Muscle of leg (tissue), 16 donors: ENCODE measurements at places on chromosomes 6 and 20. TPM values are rescaled to one million over a fixed set of nuclear protein-coding genes. Genes with fewer than 3 reads are reported as not detected.

DNA sequence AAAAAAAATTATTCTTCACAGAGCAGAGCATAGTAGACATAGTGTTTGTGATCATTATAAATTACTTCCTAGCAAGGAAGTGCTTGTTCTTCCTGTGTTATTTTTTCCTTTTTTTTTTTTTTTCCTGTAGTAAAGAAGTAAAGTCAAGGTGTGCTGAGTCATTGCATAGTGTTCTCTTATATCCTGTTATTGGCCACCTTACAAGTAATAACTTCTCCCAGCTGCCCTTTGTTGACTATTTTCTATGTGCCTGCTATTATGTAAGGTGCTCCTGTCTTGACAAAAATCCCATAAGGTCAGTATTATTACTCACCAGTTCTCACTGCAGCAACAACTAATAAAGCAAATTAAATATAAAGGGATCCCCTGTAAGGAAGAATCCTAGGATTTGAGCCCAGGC is 195.3 kb downstream of the GJA1 start:
- DNase-seq, result no peak

DNA sequence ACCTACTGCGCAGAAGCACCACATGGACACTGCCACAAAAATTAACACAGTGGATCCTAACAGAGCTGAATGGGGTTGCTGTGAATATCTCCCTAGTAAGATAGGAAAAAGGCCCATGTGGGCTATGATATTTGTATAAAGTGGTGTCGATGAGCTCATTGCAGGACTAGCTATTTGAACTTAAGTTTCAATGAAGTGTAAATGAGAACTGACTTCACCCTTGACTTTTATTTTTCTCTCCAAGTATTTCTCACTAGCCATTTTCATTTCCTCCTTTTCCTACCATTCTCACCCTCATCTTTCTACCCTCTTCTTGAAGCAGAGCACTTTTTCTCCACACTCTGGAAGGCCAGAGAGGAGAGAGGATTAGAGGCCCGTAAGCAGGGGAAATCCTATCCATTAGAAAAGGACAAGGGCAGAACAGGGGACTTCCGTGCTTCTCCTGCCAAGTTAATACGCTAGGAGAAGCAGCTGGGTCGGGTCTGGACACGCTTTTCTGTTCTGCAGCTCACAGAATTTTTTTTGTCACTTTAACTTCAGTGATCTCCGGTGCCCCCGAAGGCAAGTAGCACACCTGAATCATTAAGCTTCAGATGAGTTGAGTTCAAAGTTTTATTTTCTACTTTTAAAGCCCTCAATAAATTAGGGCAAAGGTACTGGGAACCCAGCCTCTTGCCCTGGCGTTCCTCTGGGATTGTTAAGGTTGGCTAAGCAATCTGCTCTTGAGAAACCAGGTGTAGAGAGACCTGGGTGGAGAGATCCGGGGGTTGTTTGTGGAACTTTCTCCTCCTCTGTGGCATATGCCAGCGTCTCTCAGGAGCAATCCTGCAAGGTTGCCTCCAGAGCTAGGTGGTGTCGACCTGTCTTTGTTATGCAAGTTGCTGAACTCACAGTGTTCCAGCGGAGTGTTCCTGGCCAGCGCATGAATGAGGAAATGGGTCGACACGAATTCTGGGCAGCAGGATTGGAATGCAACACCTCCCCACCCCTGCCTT is 56.2 kb upstream of the ARID1B start:
- peak; percentile 79 for DNase-seq

WFDC5 gene
- not detected for total RNA-seq

DNA sequence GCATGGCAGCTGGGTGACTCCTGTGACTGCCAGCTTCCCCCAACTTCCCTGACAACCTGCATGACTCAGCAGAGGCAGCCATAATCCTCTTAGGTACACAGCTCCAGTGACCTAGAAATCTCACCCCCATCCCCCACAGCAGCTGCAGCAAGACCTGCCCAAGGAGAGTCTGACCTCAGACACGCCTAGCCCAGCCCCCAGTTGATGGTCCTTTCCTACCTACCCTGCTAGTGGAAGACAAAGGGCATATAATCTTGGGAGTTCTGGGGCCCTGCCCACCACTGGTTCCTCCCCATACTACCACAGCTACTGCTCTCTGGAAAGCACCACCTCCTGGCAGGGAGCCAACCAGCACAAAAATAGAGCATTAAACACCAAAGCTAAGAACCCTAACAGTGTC is 90.2 kb downstream of the F13A1 start:
- no peak for DNase-seq

DNA sequence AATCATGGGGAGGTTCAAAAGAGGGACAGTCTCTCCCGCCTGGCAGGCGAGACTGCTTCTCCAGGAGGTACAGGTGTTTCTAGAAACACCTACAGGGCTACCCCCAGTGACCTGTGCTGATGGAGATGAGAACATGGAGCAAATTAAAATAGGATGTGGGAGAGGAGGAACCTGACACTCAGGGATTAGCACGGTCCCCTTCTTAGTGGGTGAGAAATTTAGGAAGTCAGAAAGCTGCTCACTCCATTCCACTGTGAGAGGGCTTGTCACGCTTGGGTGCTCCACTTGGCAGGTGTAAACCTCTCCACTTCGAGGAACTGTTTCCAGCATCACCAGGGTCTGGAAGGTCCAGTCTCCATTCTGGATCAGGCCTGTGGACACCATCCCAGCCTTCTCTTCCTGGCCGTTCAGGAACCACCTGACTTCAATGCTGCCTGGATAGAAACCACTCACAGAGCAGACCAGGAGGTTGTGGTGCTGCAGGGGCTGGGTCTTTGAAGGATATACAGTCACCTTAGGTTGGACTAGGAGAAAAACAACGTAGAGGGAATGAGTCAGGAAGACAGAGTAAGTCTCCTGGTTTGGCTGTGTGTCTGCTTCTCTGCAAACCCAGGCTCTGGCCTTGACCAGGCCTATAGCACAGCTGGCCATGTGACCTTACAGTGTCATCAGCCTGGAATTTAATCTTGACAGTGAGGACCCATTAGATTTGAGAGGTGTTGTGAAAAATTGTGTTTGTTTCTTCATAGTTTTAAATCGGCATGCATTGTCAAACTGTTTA is 8.1 kb downstream of the HLA-DRB1 start:
- no peak for DNase-seq

DNA sequence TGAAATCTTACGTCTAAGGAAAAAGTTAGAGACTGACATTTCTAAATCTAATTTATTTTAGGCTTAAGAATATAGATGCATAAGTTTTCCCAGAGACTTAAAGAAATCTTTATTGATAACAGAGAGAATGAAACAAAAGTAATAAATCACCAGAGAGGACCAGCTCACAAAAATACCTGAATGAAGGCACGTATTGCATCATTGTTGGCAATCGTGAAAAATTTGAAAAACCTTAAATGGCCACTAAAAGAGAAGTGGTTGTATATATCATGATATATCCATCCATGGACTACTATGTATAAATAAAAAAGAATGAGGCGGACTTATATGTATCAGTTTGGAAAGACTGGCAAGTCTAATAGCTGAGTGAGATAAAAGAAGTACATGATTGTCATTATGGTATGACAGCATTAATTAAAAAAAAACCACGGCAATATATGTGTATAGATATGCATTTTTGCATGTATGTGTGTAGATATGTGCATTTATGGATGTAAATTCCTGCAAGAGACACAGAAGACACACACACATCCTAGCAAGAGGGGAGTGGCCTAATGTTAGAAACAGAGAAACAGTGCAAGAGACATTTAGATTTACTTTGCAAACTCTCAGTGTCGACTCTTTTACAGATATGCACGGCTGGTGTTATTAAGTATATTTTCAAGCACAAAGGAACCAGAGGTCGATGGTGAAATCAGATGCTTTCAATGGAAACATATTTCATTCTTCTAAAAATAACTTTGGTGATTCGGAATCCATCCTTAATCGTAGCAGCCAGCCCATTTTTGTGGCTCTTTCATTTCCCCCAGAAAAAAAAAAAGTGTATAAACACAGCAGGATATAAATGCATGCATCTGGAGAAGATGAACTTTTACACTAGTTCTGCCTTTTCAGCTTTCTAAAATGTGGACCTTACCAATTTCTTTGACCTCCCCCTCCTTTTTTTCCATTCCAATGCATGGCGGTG is 156.1 kb upstream of the SALL4 start:
- peak; percentile 19 for DNase-seq

GRCh38 chr20:13683833-13684232 is 45.1 kb upstream of the TASP1 start:
- DNase-seq, result no peak

DNA sequence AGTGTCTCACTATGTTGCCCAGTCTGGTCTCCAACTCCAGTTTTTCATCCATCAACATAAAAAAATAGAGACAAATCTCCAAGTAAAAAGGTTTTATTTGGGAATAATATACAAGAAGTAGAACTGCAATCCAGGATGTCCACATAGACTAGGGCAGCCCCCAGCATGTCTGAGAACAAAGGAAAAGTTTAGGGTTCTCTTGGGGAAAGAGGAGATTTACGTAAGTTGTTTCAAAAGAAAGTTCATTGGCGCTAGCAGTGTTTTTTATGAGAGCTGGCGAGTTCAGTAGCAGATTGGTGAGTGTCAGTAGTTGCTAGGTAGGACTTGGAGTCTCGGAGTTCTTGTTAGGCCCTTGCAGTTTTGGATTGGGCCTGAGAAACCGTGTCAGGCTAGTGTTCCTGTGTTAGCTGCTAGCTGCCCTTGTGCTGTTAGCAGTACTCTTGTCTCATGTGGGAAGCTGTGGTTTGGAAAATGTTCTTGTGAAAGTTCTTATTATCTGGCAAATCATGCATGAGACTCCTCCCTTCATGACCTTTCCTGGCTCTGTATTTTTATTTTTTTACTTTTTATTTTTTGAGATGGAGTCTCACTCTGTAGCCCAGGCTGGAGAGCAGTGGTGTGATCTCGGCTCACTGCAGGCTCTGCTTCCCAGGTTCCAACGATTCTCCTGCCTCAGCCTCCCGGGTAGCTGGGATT is 24.7 kb downstream of the TTLL9 start:
- DNase-seq, result peak; percentile 85

DNA sequence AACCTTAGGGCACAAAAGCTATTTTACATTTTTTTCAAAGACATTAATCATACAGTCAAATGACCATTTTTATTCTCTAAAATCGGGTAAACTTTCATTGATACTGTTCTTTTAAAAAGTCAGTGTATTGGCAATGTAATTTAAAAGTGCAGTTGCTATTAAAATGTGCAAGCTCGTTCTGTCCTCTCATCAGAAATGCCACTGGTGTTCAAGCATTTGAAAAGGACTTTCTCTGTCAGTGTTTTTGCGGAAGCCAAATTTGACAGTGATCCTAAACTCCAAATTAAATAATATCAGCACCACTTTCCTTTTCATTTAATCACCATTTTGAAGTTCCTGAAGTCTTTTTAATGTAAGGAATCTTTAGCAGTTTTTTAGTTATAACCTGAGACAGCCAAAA is 69.6 kb downstream of the AFG1L start:
- no peak for DNase-seq

GRCh38 chr6:34248198-34248726 is 544 bp downstream of the SMIM29 start:
- DNase-seq, result peak; percentile 74

GRCh38 chr6:72446430-72446829 is 175.4 kb upstream of the KCNQ5 start:
- peak; percentile 7 for DNase-seq

GRCh38 chr20:859751-860231 is 26.3 kb downstream of the FAM110A start:
- DNase-seq, result no peak

GRCh38 chr6:37941871-37942270 is 122.3 kb downstream of the ZFAND3 start:
- DNase-seq, result no peak

- peak; percentile 38 for DNase-seq
Measured at GRCh38 chr20:3239026-3239866, at the start of gene SLC4A11. Gene SLC4A11 (minus strand): TSS chr20:3239190. CDS start chr20:3239137, 53 bp downstream.

GRCh38 chr20:54078296-54078984 is 8.0 kb upstream of the BCAS1 start:
- peak; percentile 29 for DNase-seq

GCNT2 gene
- 1.9 TPM for total RNA-seq

- no peak for DNase-seq
Measured at GRCh38 chr6:84103029-84103428, 69.5 kb downstream of the MRAP2 start.

GRCh38 chr6:44333273-44333919 is 9.1 kb upstream of the SPATS1 start:
- peak; percentile 48 for DNase-seq

DNA sequence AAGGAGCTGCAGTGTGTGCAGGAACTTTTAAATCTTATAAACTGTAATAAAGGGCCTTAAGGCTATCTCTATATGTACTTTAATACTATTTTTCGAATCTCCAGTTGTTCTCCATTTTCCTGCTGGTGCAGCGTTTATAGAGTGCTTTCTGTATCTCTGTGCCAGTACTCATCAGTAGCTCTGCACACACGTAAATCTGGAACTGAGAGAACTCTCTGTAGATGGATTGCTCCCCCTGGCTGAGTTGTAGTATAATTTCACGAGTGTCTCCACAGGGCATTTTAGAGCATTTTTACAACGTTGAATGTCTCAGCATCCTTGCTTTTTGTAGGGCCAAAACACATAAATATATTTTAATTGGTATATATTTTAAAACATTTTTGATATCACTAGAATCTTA is 256.5 kb downstream of the TRDN start:
- DNase-seq, result peak; percentile 35

DNA sequence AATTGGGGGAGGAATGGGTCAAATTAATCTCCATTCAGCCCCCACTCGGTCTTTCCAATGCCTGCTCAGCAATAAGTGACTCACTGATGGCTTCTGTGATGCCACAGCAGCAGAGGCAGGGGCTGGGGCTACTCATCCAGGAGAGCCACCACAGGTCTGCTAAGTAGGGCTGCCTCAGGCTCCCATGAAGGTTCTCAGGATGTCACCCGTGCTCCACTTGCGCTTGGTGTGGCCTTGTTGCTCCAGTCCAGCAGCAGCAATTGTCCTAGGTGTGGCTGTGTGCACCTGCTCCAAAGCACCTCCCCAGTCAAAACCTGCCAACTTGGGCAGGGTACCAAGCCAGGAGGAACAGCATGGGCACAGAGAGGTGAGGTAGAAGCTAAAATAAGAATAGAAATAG is 627 bp upstream of the LY6G6C start:
- DNase-seq, result no peak

- no peak for DNase-seq
Measured at GRCh38 chr6:69690986-69691385, 105.8 kb downstream of the LMBRD1 start.

- DNase-seq, result peak; percentile 30
Measured at GRCh38 chr6:152318278-152318677, 318.9 kb downstream of the SYNE1 start.
